ENCODE measurements at places on chromosomes 4 and X.

DNA sequence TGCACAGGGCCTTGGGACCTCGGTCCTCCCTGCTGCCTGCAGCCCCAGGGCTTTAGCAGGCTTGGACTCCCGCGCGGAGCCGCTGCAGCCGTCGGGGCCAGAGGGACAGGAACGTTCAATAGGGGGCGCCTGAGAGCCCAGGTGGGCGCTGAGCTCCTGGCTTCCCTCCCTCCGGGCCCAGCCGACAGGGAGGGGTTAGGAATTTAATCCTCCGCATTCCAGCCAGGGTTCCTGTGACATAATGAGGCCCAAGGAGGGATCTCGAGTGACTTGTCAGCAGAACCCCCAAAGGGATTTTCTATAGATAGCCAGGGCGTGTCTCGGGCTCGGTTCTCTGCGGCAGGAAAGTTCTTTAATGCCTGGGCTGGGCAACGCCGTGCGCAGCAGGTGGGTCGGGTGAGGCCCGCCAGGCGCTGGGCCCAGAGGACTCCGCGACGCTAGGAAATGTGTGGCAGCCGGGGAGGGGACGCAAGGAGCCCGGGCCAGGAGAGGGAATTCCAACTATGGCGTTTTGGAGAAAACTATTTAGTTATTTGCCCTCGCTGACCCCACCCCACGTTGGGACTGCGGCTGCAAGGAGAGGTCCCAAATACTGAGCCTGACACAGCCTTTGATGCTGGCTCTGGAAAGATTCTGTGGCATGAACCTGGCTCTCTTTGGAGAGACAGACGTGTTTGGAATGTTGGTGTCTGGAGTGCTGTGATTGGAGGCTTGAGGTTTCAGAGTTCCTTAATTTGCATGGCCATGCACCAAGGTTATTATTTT lies 285.2 kb upstream of the GATB start:
- peak; percentile 4 for DNase-seq

GRCh38 chr4:34261799-34262314 lies 1982.5 kb downstream of the ARAP2 start:
- no peak for DNase-seq

GRCh38 chr4:69617083-69617694 lies 22.3 kb downstream of the UGT2A2 start:
- no peak for DNase-seq

DNA sequence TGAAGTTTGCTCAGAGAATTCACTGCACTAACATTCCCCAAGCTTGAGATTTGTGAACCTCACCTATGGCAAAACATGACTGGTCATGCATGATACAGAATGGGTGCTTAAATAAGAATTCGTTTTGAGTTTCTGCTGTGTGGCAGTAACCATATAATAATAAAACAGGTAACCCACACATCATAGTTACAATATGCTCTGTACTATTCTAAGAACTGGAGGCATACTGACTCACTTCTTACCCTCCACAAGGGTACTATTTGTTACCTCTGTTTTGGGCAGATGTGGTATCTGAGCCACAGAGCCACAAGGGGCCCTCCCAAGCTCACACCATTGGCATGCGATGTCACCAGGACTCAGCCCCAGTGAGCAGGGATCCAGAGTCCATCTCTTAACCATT lies 17.6 kb downstream of the SLC2A9 start:
- DNase-seq = no peak

DNA sequence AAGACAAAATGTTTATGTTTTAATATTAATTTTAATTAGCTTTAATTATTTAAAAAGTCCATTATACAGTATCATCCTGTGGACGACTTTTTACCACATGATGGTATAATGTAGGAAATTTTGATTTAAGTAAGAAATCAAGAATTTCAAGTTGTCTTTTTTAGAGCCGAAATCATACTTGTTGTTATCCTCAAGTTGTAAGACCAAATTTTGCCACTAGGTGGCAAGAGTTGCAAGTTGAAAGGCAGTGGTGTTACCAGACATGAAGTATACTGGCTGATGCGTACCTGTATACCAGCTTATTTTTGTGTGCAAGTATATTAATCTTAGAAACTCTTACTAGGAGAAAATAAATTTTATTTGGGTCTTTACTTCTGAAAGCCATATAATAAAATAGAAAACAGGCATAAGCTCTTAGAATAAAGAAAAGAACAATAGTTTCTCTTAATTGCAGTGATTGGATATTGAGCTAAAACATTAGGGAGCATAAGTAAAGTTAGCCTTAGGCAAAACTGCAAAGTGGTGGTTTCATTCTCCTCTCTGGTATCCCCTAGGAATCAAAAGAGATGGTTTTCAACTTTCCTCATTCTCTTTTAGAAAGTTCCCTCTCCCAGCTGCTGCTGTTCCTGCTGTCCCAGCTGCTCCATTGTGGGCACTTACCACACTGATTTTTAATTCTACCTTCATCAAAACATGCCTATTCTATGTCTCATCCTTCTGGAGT lies 118.0 kb upstream of the WDFY3 start:
- DNase-seq = no peak

DNA sequence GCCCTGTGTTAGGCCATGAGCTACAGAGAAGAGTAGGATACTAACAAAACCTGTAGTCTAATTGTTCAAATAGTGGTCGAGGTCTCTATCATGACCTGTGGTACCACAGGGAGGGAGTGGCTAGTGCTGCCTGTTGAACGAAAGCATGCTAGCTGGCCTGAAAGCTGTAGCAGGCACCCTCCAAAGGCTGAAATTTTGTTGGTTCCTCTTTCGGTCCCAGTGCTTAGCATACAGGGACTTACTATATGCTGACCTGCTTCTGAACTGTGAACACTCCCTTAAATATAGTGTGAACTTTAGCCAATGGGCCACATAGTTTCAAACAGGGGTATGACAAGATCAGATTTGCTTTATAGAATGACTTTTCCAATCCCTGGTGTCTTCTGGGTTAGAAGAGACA lies 113.4 kb downstream of the PJA1 start:
- DNase-seq = no peak

DNA sequence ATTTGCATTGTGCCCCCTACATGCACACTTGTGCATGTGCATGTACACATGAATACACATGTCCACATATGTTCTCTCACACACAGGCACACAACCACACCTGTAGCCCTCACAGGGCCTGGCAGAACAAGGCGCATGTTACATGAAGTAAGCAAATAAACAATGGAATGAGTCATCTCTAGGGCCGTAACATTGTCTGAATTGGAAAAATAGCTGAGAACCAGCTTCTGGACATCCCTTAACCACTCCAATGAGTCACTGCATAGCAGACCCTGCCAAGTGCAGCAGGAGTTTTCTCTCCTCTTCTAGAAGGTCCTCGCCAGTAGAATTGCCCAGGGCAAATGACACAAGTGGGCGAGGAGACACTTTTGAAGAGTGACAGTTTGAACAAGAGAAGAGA lies 66.1 kb downstream of the MAGEA10 start:
- no peak for DNase-seq

DNA sequence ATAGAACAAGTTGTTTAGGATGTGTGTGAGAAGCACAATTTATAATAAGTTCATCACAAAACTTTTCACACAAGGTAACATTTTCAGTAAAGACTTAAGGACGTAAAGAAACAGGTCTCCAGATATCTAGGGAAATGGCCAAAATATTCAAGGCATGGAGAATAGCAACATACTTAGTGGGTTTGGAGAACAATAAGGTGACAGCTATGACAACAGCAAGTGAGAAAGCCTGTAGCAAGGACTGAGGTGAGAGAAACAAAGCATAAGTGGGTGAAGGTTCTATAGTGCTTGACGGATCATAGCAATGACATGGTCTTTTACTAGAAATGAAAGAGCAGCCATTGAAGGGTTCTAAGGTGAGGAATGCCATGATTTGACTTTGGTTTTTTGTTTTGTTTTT lies 1337.3 kb downstream of the PCDH18 start:
- DNase-seq = no peak

- no peak for DNase-seq
Observed at GRCh38 chrX:121876305-121876704, 828.9 kb downstream of the GLUD2 start.

DNA sequence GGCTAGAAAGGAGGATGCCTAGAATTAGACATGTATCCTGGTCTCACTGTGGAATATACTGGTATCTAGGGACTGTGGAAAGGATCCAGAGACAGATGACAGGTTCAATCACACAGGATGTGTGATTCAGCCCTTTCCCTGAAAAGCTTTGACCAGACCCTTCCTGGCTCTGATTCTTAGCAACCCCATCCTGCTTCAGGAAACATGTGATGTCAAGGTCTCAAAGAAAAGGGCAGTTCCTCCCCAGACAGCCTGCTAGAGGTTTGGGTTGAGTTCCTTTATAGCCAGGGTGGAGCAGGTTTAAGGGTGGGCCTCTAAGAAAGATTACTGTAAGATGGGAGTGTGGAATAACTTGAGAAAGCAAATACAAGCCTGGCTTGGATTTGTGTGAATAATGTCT lies 3.0 kb downstream of the BMP15 start:
- DNase-seq = no peak

DNA sequence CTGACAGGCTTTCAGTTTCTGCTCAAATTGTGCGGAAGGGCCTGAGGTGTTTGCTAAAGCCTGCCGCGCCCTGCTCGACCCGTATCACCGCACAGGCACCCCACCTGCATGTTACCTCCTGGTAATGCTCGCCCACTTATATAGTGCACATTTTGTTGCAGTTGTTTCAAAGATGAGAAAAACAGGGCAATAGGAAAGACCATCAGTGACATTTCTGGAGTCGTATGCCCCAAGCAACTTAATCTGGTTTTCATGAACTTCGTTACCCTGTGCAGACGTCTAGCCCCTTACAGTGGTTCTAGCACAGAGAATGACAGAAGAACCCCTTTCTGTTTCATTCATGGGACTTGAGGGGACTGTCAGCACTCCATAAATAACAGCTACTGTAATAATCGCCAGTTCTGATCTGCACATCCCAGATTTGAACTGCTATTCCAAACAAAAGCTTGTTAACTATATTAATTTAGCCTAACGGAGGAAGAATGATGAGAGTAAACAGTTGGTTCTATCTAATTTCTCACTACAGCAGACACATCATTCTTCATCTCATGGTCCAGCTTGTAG lies 940 bp upstream of the DCTD start:
- no peak for DNase-seq

- no peak for DNase-seq
Observed at GRCh38 chr4:92776080-92776479, 472.3 kb downstream of the GRID2 start.

DNA sequence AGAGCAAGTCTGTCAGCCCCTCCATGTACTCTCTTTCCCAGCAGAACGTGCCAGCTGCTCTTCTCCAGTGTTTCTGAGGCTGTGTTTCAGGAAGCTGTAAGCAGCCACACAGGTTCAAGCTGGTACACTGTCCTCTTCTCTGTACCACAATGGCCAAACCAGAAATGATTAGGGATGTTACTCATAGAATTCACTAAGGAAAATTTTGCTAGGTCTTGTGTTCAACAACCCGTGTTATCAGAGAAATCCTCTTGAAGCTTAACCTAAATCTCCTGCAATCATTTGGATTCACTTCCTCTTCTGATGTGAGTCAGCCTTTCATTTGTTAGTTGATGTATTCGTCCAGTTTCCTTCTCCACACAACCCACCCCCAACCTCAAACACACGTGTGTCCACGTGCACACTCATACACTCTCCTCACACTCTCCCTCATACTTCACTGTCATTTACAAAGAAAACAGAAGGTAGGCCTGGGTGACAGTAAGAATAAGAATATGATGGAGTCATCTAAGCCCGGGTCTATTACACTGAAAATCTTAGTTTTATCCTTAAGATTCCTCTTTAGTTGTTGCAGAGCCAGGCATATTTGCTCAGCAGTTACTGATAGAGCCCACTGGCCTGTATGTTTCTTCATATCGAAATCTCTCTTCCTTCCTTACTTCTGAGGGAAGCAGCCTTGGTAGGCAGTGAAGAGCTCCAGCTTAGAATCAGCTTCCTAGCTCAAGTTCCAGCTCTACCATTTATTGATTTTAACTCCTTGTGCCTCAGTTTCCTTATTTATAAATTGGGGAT lies 63.4 kb downstream of the DCUN1D4 start:
- no peak for DNase-seq

DNA sequence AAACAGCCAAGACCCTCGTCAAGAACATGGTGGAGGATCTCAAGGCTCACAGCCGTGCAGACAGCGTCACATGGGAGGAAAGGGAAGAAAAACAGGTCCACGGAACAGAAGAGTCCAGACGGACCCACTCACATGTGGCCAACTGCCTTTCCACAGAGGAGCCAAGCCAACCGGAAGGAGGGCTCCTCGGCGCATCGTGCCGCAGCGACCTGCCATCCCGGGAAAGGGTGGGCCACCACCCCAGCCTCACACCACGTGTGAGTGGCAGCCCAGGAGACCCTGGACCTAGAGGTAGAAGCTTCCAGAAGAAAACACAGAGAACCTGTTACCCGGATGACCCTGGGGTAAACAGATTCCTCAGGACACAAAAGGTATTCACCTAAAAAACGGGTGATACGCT lies 28.4 kb downstream of the CTBP1 start:
- no peak for DNase-seq

GRCh38 chrX:16855363-16856075 lies 14.6 kb downstream of the RBBP7 start:
- DNase-seq = no peak

- DNase-seq = no peak
Observed at GRCh38 chr4:124883632-124884031, 171.1 kb upstream of the ANKRD50 start.

DNA sequence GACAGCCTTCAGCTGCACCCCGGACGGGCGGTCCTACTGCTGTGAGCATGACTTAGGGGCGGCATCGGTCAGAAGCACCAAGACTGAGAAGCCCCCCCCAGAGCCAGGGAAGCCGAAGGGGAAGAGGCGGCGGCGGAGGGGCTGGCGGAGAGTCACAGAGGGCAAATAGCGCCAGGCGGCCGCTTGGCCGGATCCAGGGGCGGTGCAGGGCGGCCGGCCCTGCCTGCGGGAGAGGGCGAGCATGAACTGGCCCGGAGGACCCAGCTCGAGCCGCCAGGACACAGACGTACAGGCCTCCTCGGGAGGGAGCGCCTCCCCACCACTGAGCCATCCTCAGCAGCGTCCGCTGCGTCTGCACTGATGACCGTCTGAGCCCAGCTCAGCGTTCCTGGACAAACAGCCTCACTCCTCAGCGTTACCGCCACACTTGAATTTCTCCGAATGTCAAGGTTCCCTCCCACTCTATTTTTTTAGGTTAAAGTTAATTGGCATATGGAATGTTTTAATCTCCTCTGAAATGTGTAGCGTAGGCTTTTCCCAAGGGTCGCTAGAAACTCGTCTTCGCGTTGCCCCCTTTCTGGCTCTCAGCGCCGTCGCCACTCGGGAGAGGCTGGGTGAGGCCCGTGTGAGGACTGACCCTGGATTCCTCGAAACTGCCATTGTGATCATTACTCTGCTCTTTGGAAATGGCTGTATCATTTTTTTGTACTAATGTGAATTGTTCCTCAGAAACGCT lies 29.9 kb downstream of the NELFA start:
- DNase-seq = no peak

DNA sequence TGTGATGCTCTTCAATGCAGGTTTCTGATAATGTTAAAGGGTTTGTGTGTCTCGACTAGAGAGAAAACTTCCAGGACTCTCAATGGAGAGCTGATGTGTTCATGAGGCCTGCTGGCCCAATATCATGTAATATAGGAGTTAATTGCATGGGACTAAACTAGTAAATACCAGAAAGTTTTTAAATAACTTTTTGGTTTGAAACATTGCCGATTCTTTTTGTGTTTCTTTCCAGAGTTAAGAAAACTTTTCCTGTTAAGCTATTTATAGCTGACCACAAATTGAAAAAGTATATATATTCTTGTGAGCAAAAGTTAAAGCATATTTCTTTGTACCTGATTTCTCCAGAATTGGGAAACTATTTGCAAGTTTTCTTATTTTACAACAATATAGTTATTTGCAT lies 49.7 kb downstream of the FAM9B start:
- DNase-seq = no peak

- DNase-seq = no peak
Observed at GRCh38 chrX:906586-906985, 276.0 kb downstream of the SHOX start.

All from activated gamma-delta T cell treated with anti-CD3 and anti-CD28 coated beads, Interleukin-2, amount 50 U/mL, for 16 hours (primary cell).